DMS53 (cell line): ENCODE measurements at places on chromosomes 1 and 21.
A peak's percentile ranks its signal among the peaks of the same experiment; 100 is the strongest.

DNA sequence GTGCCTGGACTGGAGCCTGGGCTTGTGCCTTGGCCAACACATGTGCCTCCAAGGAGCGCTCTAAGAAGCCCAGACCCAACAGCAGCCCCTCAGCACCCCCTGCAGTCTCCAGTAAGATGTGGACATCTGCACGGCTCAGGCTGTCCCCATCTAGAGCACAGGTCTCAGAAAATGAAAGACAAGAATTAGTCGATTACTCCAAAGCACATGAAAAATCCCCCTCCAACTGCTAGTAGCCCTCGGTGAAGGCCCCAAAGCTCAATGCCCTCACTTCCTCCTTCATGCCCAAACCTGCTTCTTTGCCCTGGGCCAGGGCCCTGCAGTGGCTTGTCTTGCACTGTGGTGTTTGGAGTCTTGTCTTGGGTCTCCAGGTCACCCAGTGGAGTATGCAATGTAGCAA, 21.9 kb upstream of the ERO1B start:
- no peak for DNase-seq

DNA sequence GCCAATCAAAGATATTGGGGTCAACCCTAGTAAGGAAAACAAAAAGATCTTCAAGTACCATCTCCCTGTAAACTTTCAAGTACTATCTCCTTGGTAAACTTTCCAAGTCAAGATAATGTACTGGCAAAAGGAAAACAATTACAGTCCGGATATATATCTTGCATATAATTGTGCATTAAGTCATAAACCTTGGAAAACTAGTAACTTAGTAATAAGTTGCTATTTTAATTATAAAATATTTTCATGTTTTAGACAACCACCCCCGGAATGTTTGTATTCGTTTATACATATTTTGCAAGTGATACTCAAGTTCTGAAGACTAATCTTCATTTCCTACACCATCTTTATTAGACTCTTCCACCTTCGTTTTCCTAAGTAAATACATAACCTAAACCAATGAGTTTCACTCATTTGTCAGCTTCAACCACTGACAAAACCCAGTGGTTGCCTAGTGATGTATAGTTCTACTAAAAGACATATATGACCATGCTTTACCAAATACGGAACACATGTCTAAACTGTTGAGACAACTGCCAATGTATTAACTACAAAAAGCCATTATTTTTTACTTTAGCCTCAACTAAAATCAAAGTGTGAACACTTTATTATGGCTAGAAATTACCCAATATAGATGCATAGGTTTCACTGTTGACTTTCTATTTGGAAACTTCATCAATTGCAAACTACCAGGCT, 1.7 kb downstream of the AKT3 start:
- DNase-seq, result no peak

- DNase-seq, result no peak
Observed at GRCh38 chr1:64111787-64112186, 91.6 kb upstream of the UBE2U start.

DNA sequence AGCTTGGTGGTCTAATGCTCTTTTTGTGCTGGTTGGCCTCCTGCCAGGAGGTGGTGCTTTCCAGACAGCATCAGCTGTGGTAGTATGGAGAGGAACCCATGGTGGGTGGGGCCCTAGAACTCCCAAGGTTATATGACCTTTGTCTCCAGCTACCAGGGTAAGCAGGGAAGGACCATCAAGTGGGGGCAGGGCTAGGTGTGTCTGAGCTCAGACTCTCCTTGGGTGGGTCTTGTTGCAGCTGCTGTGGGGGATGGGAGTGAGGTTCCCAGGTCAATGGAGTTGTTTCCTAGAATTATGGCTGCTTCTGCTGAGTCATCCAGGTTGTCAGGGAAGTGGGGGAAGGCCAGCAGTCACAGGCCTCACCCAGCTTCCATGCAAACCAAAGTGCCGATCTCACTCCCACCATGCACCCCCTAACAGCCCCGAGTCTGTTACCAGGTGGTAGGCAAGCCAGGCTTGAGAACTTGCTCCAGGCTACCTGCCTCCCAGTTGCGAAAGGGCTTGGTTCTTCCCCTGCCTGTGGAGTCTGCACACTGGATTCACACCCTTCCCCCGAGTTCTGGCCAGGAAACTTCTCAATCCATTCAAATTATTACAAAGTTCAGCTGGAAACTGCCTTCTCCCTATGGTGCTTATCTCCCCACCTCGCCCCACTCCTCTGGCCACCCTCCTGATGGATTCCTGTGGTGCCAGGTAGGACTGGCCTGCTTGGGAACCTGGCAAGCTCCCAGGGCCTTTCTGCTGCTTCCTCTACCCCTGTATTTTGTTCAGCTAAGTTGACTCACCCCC, 37.8 kb downstream of the DRAM2 start:
- DNase-seq, result peak; percentile 23

- DNase-seq, result no peak
Observed at GRCh38 chr1:77421504-77422233, 139.8 kb downstream of the AK5 start.

GRCh38 chr1:91383456-91383855, 21.2 kb downstream of the HFM1 start:
- no peak for DNase-seq

DNA sequence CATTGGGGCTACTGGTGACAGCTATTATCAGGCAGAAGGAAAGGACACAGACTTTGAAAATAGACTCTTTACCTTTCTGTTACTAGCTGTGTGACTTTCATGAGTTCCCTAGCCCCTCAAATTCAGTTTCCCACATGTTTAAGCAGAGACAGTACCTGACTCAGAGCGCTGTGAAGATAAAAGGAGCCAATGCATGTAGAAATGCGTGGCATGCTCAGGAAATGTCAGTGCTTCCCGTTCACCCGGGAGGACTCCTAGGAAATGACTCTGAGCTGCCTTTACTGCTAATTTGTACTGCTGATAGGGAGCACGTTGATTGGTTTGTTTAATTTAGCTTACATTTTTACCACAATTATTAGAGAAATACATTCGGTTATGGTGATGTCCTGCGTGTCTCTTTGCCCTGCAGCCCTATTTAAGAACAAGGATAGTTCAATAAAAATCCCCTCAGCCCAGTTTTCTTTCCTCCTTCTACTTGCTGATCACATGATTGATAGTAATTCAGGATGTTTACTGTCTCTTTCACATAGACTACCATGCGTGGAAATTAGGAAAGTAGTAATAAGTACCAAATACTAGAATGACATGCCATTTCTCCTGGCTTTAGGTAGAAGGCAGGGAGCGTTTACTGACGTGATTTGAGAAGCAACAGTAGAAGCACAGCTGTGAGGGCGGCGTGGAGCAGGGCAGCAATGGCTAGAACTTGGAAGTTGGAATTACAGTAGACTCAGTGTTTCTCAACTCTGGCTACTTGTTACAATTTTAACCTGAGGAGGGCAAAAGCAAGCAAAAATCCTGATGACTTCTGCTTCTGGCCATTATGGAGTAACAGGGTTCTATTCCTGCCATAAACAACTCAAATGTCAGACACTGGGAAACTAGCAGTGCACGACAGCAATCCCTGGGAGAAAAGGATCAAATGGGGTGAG, 15.9 kb downstream of the PDIK1L start:
- no peak for DNase-seq

GRCh38 chr1:20731057-20731991, 1.2 kb downstream of the SH2D5 start:
- DNase-seq, result peak; percentile 57

DNA sequence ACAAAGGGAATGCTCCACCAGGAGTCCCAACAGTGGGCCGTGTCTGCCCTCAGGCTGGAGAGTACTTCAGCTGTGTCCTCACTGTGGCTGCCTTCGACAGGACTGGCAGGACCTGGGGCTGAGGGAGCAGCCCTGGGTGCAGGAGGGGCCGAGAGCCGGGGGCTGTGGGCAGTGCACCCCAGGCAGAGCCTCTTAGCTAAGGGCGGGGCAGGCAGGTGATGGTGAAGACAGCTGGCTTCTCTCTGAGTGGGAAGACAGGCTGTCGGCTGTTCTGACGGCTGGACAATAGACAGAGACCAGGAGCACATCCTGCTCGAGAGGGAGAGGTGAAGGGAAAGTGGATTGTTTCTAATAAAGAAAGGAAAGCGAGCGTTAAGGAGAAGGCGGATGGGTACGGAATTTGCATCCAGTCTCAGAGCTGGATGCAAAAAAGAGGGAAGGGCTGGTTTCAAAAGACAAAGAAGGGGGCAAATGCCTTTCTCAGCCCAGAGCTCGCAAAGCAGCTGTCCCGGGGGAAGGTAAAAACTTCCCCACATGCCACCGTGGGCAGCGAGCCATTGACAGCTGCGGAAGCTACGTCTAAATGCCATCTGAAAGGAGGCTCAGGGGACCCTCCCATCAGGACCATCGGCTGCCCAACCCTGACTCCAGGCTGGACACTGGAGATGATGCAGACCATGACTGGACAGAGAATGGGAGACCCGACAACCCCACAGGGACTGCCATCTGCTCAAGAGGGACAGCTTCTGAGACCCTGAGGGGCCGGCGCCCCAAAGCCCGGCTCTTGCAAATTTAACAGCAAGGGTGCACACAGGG, 92.0 kb downstream of the STUM start:
- DNase-seq, result peak; percentile 64

- DNase-seq, result no peak
Observed at GRCh38 chr1:32470991-32471694, 6.3 kb downstream of the ZBTB8B start.

DNA sequence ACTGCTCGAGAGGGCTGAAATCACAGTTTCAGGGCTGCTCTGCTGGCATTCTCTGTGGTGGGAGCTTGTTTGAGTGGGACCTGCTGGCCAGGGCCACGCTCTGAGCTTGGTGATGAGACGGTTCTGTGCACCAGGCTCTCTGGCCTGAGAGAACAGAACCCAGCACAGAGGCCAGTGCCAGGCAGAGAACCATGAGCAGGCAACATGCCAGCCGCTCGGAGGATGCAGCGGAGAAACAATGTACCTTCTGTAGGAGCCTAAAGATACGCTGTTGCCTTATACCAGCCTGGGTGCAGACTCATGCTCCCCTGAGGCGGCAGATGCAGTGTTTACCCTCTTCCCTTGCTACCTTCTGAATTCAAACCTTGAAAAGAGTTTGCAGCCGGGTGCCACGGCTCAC, 10.0 kb downstream of the C2CD2 start:
- no peak for DNase-seq

- DNase-seq, result no peak
Observed at GRCh38 chr1:14810595-14811361, 212.3 kb downstream of the KAZN start.
